ENCODE measurements at places on chromosomes 12 and 14. TPM values are rescaled to one million over a fixed set of nuclear protein-coding genes. Genes with fewer than 3 reads are reported as not detected.

Gene ERBB3
- 3.6 TPM for total RNA-seq

Gene PTPRB
- total RNA-seq: 2.4 TPM

Gene CPNE6
- not detected for total RNA-seq

Gene PLXNC1
- total RNA-seq: 4.0 TPM

Gene KRT2
- not detected for total RNA-seq

Gene CLEC6A
- total RNA-seq: not detected

Gene FGD4
- total RNA-seq: 61.6 TPM

Gene RND1
- total RNA-seq: 0.62 TPM

Gene GPRC5A
- total RNA-seq: 8.7 TPM

Gene CCDC88C
- total RNA-seq: 0.92 TPM

Gene PTCSC3
- not detected for total RNA-seq
